ENCODE measurements at places on chromosomes 4 and X.

- DNase-seq, result no peak
Observed at GRCh38 chrX:18871161-18871890, 112.6 kb downstream of the PHKA2 start.

GRCh38 chr4:90146306-90146705 is 19.1 kb downstream of the CCSER1 start:
- no peak for DNase-seq

DNA sequence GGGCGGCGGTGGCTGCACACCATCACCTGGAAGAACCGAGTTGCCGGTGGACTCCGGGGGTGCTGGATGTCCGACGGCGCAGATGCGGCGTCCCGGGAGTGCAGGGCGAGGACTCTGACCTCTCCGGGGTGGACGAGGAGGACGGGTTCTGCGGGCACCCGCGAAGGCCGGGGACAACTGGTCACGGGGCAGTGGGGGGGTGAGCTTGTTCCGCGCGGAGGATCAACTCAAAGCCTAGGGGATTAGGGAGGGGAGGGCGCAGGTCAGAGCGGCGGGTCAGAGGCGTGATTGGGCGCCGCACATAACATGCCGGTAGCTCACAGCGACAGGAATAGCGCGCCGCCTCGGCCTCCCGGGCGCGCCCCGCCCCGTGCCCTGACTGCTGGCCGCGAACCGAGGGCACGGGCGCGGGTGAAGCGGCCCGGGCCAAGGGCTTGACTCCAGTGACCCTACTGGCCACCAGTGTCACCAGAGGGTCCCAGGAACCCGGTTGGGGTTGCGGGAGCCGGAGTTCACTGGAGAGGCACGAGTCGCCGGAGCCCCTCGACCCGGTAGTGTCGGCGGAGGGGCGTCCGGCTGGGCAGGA is at the start of gene KLHL34:
TSS of gene KLHL34 (minus strand) at position 179 of the 586 bp plus-strand sequence. CDS start 542 bp downstream, outside the sequence.
- no peak for DNase-seq

GRCh38 chrX:128142745-128143144 is 90.5 kb upstream of the ACTRT1 start:
- no peak for DNase-seq

DNA sequence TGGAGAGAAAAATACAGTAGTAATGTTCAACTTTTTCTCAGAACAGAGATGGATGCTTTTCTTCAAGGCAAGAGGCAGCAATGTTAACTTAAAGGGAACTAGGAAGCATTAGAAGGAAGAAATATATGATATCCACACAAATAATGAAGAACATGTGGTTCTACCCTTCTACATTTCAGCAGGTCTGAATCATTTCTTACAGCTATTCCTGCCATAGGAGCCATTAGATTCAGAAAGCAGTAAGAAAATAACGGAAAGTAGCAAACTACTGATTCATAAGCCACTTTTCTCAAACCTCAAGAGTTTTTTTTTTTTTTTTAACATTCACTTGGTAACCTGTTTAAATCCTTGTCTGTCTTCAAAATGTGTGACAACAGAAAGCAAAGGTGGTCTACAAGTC is 1251.6 kb upstream of the AGA start:
- DNase-seq, result no peak

DNA sequence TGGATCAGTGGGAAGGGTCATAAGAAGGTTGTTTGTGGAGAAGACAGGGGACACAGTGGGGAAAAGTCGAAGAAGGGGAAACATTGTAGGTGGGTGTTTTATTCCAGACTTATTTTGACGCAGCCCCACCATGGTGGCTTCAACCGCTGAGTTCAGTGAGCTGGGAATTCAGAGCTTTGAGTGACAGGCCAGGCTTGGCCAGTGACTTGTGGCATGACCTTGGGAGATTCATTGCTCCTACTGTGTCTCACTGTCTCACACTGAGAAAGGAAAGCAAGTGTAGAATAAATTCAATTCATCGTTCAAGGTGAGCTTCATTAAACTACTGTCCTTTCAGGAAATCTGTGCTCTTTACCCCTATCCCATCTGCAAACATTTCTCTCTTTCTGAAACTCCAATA is 47.4 kb upstream of the SOD3 start:
- DNase-seq, result no peak

DNA sequence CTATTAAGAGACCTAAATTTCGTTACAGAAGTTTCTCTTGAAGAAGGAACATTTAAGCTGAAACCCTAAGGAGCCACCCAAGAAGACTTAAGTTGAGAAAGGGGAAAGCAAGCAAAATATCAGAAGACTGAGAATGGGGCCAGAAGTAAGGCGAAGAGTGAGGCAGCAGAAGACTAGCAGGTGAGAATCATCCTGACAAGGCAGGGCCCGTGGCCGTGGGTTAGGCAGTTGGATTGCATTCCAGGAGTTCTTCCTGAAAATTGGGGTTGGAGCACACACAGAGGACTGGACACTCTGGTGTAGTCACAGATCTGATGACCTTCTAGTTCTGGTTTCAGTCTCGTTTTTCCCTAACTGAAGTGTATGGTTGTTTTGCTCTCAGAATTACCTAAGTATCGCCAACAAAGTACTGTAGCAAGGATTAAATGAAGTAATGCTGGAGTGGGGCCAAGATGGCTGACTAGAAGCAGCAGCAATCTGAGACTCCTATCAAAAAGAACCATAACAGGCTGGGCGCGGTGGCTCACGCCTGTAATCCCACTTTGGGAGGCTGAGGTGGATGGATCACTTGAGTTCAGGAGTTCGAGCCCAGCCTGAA is 94.4 kb upstream of the GUCY1A1 start:
- no peak for DNase-seq

All from left kidney (tissue), 8 donors.